ENCODE measurements at places on chromosomes 7 and 10.
A peak's percentile ranks its signal among the peaks of the same experiment; 100 is the strongest.

GRCh38 chr7:2399848-2400587 lies 3.4 kb upstream of the CHST12 start:
- peak; percentile 63 for DNase-seq

GRCh38 chr7:115249080-115249479 lies 327.2 kb downstream of the MDFIC start:
- no peak for DNase-seq

GRCh38 chr7:261341-262250 lies 28.4 kb upstream of the FOXL3 start:
- no peak for DNase-seq

DNA sequence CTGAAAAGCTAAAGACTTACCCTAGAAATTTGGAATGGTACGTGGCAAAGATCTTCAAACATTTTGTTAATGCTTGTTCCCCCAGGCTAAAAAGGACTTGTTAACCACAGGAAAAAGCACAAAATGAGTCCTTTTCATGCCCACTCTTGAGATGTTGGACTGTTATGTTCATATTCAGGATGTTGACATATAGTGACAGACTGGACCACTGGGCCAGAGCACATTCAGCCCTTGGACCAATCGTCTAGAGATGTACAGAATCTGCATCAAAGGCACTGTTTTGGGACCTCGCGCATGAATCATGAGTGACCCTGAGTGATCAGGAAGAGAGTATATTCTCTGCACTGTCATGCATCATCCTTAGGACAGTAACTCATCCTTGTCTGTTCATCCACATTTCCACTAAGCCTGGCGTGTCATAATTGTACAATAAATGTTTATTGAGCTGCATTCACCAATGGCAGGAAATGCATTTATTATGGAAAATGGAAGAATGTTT lies 25.3 kb downstream of the TARP start:
- no peak for DNase-seq

DNA sequence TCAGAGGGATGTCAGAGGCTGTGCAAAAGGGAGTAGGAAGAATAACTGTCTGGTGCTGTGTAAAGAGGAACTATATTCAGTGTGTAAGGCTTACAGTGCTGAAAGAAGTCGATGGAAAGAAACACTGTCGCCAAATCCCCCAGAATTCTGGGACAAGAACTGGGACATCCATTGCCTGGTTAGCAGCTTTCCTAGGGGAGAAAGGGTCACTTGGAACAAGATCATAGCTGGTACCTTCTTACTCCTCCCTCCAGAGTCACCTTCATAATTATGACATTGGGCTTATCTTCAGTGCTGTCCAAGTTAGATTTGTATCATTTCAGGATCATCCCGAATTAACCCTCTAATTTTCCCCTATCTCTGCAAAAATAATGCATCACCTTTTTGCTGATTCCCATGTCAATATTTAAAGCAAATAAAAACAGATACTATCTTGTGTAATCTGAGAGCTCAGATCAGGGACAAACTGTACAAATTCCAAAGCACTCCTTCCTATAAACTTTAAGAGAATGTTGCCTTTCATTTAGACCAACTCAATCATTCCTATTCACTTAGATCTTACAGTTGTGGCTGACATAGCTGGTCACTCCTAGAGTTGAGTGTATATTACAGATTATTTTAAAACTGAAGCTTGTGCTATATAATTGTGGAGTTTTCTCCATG lies 96.5 kb downstream of the DNAH11 start:
- no peak for DNase-seq

- no peak for DNase-seq
Observed at GRCh38 chr7:74286131-74286530, 3.1 kb upstream of the CLIP2 start.

- DNase-seq: no peak
Observed at GRCh38 chr7:151057506-151057988, at the start of gene CDK5. Gene CDK5 (minus strand): TSS chr7:151057897. CDS start chr7:151057848, 49 bp downstream.

- no peak for DNase-seq
Observed at GRCh38 chr7:126685596-126685995, 567.1 kb downstream of the GRM8 start.

DNA sequence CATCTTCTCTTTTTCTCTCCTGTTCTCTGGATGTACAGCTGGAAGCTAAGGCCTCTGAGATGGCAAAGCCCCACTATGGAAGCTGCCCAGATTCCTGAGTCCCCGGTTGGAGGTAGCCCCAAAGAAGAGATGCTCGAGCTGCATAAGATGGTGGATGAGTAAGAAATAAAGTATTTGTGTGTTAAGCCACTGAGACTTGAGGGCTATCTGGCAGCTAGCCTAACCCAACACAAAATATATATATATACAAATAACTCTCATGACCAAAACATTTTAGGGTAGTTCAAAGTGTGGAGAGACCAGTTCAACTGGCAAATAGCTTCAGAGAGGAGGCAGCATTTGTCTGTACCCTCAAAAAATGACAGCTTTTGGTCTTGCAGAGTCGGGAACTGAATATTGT lies 72.4 kb upstream of the PDE1C start:
- DNase-seq: no peak

DNA sequence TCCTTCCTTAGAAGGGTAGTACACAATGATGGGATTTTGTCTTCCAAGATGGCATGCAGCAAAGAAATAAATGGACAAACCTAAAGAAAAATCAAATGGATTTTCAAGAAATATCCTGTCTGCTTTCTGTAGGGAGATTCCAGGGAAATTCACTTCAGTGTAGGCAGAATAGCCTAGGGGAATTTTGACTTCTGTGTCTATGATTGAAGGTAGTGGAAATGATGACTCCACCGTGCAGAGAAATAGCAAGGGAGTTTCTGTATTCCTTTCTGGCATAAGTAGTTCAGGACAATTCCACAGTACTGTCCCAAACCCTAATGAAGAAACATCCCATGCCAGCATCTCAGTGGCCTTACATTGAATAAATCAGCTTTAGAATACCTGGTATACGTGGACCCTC lies 9.5 kb downstream of the ATOH7 start:
- DNase-seq: no peak

DNA sequence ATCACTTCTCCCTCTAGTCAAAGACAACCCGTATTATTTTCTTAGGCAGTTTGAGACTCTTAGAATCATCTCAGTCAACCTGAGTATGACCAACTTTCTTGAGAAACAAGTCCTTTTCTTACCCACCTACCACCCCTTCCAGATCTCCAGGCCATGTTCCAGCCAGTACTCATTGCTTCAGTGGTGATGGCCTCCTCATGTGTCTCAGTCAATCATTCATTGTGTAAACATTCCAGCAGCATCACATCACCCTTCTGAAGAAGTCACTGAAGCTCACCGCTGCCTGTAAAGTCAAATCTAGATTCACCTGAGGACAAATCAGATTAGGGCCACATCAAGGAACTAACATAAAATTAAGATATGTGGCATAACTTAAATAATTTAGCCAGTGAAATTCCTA lies 467.2 kb upstream of the NRP1 start:
- no peak for DNase-seq

- DNase-seq: no peak
Observed at GRCh38 chr10:7401156-7401555, 9.7 kb downstream of the SFMBT2 start.

GRCh38 chr7:91352091-91352490 lies 87.9 kb downstream of the FZD1 start:
- DNase-seq: no peak

GRCh38 chr7:158449942-158450341 lies 137.7 kb downstream of the PTPRN2 start:
- DNase-seq: no peak

DNA sequence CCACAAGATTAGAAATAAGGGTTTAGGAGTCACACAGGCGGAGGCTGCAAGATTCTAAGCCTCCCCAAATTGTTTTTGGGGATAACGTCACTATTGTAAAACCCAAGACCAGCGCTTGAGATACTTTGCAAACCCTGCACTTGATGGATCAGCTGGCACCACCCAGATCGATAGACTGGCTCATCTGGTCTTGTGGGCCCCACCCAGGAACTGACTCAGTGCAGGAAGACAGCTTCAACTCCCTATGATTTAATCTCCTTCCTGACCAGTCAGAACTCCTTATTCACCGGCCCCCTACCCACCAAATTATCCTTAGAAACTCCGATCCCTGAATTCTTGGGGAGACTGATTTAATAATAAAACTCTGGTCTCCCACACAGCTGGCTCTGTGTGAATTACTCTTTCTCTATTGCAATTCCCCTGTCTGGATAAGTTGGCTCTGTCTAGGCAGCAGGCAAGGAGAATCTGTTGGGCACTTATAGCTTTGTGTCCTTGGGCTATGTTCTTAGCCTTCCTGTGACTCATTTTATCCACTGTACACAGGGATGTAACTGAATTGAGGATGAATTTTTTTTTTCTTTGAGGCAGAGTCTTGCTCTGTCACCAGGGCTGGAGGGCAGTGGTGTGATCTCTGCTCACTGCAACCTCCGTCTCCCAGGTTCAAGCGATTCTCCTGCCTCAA lies 64.4 kb upstream of the CARD11 start:
- DNase-seq: no peak

DNA sequence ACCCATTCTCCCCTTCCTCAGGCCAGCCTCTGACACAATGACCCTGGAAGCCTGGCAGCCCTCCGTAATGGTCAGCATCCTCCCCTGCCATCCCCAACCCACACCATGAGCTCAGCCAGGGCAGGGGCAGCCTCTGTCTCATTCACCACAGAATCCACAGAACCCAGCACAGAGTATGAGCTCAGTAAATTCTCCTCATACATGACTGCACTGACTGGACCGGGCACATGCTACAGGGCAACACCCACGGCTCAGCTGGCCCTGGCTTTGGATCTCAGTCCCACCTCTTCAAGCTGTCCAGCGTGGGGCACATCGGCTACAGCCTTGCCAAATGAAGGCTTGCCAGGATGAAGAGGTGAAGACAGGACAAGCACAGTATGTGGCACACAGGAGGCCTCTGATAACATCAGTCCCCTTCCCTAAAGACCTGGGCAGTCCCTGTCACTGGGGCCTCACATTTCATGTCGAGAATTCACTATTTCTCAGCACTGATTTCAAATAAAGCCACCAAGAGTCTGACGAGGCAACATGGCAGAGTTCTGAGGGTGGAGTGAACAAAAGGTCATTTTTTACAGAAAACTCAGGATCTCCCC lies 7.9 kb downstream of the GPRIN2 start:
- DNase-seq: peak; percentile 61

- peak; percentile 73 for DNase-seq
Observed at GRCh38 chr7:101624246-101625001, 4.7 kb downstream of the MYL10 start.

- no peak for DNase-seq
Observed at GRCh38 chr10:11168423-11169090, 150.9 kb downstream of the CELF2 start.

DNA sequence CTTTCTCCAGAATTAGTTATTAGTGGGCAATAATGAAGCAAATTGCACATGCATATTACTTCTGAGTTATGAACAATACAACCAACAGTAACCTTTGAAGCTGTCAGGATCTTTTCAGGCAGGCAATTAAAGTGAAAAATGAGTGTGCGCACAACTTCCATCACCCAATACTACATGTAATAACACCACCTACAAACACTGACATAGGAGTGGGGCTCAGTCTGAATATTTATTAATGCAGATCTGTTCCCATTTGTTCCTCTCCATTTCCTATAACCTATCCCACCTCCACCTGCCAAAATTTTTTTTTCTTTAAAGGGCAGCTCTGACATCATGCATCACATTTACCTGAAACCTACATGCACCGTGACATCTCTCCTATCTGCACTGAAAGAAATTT lies 177.2 kb downstream of the JAZF1 start:
- DNase-seq: no peak

DNA sequence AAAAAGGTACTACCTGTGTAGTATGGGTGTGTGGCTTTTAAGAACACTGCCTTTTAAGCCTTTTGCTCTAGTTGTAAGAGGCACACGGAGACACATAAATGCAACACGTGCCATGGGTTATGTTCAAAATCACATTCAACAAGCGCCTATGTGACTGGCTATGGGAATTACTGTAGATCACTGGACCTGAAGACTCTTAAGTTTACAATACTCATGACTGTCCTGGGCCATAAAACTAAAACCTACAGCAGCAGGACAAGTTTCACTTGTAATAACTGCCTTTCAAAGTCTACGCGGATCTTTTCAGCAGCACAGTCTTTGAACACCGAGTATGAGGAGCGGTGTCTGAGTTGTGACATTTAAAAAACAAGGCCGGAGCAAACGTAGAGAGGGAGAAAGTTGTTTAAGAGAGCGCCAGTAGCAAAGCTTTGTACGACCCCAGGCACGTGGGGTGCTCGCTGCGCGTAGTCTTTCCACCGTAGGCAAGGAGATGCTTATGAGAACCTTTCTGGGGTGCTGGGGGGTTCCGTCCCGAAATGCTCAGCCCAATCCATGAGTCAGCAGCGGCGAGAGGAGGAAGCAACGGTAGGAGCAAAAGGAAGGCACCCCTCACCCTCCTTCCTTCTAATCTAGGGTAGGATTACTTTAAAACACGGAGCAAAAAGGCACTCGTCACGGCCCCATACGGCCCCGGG lies 662 bp downstream of the DNAJC2 start:
- peak; percentile 14 for DNase-seq

GRCh38 chr10:110141871-110142635 lies 65.4 kb upstream of the MXI1 start:
- DNase-seq: peak; percentile 96

GRCh38 chr10:84607044-84607443 lies 278.7 kb downstream of the CCSER2 start:
- no peak for DNase-seq

Data from G401 (cell line).